Spinal cord (tissue), 10 donors: ENCODE measurements at places on chromosomes 4 and X. TPM values are rescaled to one million over a fixed set of nuclear protein-coding genes. Genes with fewer than 3 reads are reported as not detected.

DNA sequence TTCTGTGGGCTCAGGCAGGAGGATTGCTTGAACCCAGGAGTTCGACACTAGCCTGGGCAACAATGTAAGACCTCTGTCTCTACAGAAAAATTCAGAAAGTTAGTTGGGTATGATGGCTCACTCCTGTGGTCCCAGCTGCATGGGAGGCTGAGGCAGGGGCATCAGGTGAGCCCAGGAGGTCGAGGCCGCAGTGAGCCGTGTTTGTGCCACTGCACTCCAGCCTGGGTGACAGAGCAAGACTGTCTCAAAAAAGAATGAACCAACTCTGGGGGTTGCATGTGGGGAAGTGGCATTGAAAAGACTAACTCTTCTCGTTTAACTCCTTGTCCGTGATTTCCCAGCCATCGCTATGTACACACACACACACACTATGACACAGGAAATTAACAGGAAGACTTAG lies 26.9 kb downstream of the ENOPH1 start:
- DNase-seq = no peak

GRCh38 chrX:1011691-1012283 lies 200.7 kb downstream of the CRLF2 start:
- no peak for DNase-seq

Gene TLL1
- total RNA-seq = 6.9 TPM

Gene VSIG4
- 29.2 TPM for total RNA-seq

Gene GPR119
- total RNA-seq = not detected

Gene ADAMTS3
- 5.8 TPM for total RNA-seq

Gene HEPH
- 44.4 TPM for total RNA-seq

Gene RIPPLY1
- not detected for total RNA-seq
